ENCODE measurements at places on chromosomes 7 and 10. TPM values are rescaled to one million over a fixed set of nuclear protein-coding genes. Genes with fewer than 3 reads are reported as not detected.

DNA sequence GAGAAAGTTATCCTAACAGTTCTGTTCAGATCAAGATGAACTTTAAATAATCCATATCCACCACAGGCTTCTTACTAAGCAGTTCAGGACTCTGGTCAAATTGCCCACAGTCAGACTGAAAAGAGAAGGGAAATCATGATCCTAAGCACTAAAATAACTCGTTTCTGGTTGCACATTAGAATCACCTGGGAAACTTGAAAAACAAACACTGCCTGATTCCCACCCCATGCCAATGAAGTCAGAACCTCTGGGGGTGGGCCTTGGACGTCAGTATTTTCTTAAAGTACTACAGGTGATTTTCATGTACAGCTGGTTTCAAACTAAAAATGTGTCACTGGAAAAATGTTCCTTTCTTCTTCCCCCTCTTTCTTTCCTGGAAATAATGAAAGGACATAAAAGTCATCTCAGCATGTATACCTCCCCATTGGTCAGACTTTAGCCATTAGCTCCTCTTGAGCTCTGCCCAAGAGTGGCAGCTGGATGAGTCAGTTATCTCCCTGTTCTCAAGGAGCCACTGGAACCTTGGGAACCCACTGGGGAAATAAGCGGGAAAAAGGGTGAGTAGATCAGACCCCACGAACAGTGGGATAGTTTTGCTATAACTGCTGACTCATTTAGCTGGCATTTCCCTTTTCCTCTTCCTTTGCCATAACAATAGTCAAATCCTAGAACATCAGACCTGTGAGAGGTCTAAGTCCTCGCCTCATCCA lies 75.3 kb upstream of the IL6 start:
- no peak for DNase-seq

GRCh38 chr10:122457934-122458333 lies 3.4 kb upstream of the HTRA1 start:
- DNase-seq, result no peak

DNA sequence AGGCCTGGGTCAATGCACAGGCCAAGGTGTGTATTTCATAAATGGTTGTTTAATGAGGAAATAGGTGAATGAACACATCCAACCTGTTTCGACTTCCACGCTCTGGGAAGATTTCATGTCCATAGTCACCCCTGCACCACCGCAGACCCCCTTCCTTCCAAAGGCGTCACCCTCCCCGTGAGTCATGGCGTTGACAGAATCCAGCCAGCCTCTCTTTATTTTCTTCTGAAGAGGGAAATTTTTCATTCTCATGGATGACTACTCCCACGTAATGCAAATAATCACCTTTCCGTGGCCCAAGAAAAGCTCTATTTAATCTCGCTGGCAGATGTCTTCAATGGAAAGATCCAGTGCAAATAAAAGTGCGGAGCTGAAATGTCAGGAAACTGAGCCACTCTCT lies 75.3 kb upstream of the FOXK1 start:
- no peak for DNase-seq

DNA sequence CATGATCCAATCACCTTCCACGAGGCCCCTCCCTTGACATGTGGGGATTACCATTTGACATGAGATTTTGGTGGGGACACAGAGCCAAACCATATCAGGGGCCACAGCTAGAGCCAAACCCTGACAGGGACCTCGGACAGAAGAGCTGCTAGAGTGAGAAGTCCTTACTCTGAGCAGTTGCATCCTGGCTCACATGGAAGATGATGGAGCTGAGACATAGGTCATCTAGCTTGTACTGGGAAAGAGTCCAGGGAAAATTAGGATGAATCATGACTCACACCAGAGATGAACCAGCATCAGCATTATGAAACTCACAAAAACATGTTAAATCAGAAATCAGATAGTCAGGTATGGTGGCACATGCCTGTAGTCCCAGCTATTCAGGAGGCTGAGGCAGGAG lies 12.8 kb upstream of the FMC1 start:
- DNase-seq, result no peak

GRCh38 chr7:2920956-2921652 lies 77.0 kb upstream of the GNA12 start:
- no peak for DNase-seq

- DNase-seq, result no peak
These were observed 82.3 kb downstream of the FAM241B start for GRCh38 chr10:69712342-69712741.

- no peak for DNase-seq
These were observed 5.8 kb downstream of the PITX3 start for GRCh38 chr10:102235598-102235920.

DNA sequence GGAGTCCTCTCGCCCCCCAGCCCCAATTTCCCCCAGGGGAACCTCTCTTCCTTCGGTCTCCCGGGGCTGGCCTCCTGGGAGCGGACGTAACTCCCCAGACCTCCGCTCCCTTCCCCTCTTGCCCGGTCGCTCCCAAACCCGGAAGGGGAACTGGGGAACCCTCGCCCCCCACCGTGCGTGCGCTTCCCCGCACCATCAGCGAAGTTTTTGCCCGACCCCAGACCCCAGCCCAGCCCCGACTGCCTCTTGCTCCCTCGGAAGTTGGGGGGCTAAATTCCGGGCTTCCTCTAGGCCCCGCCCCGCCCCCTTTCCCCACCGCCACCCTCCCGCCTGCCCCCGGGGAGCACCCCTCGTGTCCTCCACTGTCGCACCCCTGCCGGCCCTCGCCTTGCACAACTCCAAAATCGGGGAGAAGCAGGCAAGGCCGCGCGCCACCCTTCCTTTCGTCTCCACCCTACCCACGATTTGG lies 436 bp downstream of the GNB2 start:
- no peak for DNase-seq

DNA sequence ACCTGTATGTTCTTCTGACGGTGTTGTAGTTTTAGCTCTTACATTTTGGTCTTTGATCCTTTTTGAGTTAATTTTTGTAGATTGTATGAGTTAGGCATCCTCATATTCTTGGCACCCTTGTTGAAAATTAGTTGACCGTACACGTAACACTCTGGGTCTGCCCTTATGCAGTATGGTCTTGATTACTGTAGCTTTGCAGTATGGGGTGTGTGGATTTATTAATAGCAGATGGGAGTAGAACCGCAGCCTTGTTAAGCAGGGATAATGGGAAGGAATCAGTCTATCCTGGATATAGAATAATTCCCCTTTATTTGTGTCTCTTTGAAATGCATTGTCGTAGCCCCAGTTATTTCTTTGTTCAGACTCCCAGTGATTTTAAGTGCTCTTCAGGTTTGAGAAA lies 95.5 kb downstream of the UBE3C start:
- no peak for DNase-seq

DNA sequence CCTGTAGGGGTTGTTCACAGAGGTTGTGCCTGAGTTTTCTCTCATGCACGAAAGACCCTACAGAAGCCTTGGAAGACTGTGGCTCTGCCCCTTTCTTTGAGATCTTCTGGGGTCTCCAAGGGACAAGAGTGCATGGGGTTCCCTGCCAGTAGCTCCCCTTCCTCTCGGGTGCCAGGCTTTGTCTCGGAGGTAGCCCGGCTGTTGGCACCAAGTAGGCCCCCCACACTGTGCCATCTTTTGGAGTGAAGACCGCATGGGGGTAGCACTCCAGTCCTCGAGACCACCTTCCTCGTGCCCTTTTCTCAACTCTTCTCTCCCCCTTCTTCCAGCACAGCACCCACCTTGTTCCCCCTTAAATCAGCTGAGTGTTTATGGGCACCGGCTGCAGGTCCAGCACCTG lies 41.6 kb downstream of the OAT start:
- no peak for DNase-seq

GRCh38 chr7:112056409-112056808 lies 149.8 kb downstream of the DOCK4 start:
- DNase-seq, result no peak

Gene MOGAT3
- total RNA-seq, result not detected

Gene CTBP2
- total RNA-seq, result 233 TPM

Gene ITPRIP
- 15.9 TPM for total RNA-seq

Gene FAM25G
- total RNA-seq, result not detected

Gene PNLIPRP2
- not detected for total RNA-seq

Measured in GM23338 (cell line).